ENCODE measurements at places on chromosomes 16 and 17.
A peak's percentile ranks its signal among the peaks of the same experiment; 100 is the strongest.

GRCh38 chr17:44557651-44558285 lies 484 bp downstream of the FZD2 start:
- peak; percentile 71 for DNase-seq

- peak; percentile 89 for DNase-seq
Measured at GRCh38 chr17:63697341-63698286, 2.3 kb downstream of the LIMD2 start.

GRCh38 chr16:10838621-10839278 lies 20.2 kb upstream of the TVP23A start:
- no peak for DNase-seq

DNA sequence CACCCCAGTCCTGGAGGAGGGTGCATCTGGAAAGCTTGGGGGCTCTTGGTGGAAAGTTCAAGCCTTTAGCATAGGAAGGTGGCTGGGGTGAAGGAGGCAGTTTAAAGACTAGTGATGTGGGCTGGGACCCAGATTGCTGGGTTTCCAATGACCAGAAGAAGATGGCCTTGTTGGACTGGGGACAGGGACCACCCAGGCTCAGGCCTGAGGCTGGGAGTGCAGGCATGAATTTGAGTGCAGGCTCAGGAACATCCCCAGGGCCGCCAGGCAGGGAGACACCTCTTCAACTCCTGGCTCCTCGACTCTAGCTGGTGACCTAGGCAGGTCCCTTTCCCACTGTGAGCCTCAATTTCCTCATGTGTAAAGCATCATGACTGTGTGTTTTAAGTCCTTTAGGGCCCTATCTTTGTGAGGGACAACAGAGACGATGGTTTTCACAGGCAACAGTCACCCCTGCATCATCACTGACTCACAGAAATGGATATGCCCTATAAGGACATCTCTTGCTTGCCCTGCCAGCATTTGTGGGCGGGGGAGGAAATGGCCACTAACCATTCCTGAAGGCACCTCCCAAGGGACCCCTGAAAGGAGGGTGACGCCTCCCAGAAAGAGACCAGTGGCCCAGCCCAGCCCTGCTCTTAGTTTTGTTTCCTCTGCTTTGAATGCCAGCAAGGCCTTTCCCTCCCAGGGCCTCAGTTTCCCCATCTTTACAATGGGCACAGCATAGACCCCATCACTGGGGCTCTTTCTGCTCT lies 11.1 kb downstream of the NLRC5 start:
- DNase-seq, result peak; percentile 83

- DNase-seq, result no peak
Measured at GRCh38 chr17:36920032-36921005, 17.0 kb upstream of the LHX1 start.

GRCh38 chr17:76139801-76140660 lies 1.0 kb downstream of the FOXJ1 start:
- DNase-seq, result peak; percentile 78

- DNase-seq, result no peak
Measured at GRCh38 chr16:3256146-3256865, at the start of gene MEFV. MEFV (minus strand) TSS chr16:3256633; CDS start chr16:3256587, 46 bp downstream.

- DNase-seq, result peak; percentile 70
Measured at GRCh38 chr17:49715717-49716279, 8.0 kb upstream of the SLC35B1 start.

- DNase-seq, result no peak
Measured at GRCh38 chr17:55571095-55571494, 59.8 kb upstream of the SMIM36 start.

DNA sequence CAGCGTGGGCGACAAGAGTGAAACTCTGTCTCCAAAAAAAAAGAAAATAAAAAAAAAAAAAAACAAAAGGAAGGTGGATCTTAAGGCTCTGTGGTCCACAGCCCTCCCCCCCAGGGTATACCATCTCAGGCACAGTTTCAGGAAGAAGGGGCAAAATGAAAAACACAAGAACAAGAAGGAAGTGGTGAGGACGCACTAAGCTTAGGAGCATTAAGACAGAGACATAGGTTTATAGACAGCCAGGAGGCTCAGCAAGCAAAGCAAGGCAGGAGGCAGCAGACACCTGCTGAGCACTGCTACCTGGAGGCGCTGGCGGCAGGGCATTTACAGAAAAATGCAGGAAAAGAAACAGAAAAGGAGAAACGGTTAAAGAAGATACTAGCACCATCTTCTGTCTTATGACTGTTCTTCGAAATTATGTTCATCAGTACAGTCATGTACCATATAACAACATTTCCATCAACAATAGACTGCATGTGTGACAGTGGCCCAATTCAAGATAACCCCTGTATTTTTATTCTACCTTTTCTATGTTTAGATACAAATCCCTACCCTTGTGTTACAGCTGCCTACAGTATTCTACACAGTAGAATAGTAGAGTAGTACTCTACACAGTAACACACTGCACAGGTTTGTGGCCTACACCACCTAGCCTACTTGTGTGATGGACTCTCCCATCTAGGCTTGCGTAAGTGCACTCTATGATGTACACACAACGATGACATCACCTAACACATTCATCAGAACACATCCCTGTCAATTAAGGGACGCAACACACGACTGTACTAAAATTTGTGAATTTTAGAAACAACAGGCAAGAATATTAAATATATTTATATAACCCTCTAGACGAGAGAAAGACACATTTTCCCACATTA lies 62.5 kb downstream of the XPO6 start:
- no peak for DNase-seq

DNA sequence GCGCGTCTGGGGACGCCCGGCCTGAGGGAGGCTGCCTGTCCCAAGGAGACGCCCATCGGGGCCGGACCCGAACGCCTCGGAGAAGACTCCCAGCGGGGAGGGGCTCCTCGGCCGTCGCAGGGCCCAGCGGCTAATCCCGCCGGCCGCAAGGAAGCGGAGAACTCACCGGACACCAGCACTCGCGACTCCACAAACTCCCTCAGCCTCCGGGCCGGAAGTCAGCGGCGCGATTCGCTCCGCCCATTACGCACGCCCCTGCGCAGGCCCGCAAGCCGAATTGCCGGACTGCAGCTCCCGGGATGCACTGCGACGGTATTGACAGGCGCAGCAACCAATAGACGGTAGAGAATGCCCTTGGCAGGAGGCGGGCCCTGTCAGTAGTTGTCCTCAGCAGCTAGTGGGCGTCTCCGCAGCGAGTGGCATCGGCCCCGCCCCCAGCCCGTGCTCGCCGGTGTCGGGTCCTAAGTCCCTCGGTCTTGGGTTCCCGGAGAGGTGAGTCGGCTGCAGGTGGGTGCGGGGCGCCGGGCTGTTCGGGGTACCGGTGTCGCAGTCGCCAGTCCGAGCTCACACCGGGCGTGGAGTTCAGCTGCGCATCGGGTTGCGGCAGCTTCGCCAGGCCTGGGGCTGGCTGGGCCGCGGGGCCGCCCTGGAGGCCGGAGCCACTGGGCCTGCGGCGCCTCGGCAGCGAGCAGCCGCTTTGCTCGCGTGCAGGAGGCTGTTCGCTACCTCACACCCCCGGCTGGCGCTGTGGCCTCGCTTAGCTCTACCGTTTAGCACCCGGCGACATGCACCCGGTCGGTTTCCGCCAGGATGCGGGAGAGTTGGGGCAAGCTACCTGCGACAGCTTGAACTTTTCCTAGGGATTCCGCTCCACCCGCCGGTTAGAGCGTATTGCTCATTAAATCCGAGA lies at the start of the genes ZNF174 and ZSCAN32:
ZNF174 (plus strand) TSS at position 437 of the 910 bp plus-strand sequence. CDS start 790 bp downstream, outside the sequence.
ZSCAN32 (minus strand) TSS at position 226 of the 910 bp plus-strand sequence. CDS start 3,447 bp downstream, outside the sequence.
- peak; percentile 99 for DNase-seq

DNA sequence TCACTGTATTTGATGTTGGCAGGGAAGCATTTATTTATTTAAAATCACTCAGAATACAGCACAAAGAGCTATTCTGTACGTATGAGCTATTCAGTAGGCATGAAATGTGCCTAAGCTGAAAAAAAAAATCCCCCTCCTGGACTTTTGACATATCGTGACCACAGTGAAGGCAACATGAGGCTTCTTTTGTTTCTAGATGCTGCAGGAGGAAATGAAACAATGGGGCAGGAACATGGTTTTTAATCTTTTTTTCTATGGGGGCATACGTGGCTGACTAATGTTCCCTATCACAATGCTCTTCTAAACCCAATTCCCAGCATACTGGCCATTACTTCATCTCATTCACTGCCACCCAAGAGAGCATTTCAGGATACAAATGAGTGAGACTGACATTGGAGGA lies 191.0 kb upstream of the PMFBP1 start:
- no peak for DNase-seq

DNA sequence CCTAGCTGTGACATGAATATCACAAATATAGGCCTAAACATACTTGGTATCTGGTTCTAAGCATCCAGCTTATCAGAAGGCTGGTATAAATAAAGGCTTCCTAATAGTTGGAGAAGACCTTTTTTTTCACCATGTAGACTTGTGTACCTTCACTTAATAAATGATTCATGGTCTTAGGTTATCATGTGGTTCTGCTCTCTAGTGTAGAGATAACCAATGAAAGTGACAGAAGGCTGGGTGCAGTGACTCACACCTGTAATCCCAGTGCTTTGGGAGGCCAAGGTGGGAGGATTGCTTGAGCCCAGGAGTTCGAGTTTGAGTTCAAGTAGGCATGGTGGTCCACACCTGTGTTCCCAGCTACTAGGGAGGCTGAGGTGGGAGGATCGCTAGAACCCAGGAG lies 3.1 kb downstream of the DDX19A start:
- no peak for DNase-seq

- DNase-seq, result no peak
Measured at GRCh38 chr17:9218911-9219310, 197.6 kb downstream of the NTN1 start.

GRCh38 chr16:16150117-16150877 lies 73.0 kb downstream of the ABCC6 start:
- no peak for DNase-seq

DNA sequence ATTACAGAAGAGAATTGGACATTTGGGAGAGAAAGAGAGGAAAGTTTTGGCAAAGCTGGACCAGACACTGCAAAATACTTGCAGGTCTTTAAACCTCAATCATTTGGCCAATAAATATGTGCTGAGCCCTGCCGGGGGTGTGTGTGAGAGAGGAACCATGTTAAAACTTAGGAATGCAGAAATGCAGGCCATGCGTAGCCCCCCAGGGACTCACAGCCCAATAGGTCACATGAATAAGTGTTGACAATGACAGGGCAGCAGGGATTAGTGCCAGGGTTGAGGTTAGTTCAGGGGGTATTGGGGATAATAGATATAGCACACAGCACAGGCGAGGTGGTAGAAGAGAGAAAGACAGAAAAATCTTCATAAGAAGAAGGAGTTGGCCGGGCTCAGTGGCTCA lies 113.3 kb upstream of the ADAMTS18 start:
- DNase-seq, result no peak

DNA sequence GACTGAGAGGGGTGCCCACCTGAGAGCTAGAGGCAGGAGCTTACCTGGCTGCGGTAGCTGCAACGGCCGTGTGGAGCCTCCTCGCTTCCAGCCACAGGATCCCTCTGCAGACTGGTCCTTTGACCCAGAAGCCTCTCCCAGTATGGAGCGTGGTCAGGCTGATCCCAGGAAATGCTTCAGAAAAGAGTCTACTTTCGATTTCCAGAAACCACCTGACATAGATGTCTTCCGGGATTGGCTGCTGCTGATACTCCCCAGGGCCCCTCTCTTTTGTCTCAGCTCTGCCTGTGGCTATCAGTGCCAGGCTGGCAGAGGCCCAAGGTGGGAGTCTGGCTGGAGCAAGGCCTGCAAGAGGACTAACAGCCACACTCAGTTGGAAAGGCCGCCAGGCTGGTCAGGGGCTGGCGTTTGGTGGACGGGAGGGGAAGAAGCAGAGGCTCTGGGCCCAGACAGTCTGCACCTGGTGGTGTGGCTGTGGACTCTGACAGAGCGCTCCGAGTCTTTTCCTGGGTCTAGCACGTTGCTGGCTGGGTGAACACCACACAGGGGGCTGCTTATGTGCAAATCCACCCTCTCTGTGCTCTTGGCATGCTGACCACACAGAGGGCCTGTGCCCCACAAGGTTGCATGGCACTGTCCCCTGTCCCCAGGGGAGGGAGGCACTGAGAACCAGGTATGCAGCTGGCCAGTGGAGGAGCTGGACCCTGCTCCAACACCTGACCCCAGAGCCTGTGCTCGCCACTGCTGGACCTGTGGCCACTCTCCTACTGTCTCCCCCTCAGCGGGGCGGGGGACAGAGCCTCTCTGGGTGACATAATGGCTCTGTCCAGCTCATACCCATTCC lies at the start of gene LGALS3BP:
LGALS3BP (minus strand) TSS at position 144 of the 844 bp plus-strand sequence. CDS start 2,732 bp downstream, outside the sequence.
- DNase-seq, result peak; percentile 64

GRCh38 chr17:74633326-74633725 lies 9.8 kb upstream of the CD300E start:
- no peak for DNase-seq

DNA sequence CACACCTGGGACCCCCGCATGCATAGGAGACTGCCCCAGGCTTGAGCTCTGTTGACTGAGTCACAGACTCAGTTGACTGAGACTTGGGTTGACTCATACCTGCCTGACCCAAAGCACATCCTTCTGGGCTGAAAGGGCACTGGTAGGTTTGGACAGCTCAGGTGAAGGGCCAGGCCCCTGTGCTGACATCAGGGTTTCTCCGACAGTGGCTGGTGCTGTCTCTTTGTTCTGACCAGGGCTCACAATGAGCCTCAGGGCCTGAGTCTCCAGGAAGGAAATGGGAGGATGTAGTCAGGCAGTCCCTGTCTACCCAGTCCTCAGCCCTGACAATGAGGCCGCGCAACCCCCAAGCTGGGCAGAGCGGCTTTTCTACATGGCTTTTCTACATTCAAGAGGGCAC lies 6.5 kb downstream of the SPNS2 start:
- no peak for DNase-seq

GRCh38 chr17:7888184-7888920 lies at the start of gene CHD3:
CHD3 (plus strand) TSS chr17:7888789; CDS start chr17:7889001, 212 bp downstream.
- peak; percentile 81 for DNase-seq

- DNase-seq, result no peak
Measured at GRCh38 chr16:66610111-66610820, 5.8 kb downstream of the CMTM3 start.

DNA sequence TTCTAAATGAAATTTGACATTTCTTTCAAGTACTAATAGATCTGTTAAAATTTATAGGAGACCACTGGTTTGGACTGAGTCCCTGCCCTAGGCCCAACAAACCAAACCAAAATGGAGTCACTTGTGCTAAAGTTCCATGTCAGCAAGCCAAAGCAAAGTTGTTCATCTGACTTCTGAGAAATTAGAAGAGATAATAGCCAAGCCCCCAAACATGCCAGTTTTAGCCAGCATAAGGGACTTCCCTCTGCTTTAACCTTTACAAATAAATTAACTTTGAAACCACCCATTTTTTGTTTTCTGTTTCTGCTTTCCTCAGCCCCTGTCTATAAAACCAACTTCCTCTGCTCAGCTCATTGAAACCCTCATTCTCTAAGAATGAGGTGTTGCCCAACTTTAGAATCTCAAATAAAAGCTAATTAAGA lies 18.9 kb downstream of the CDR2 start:
- no peak for DNase-seq

DNA sequence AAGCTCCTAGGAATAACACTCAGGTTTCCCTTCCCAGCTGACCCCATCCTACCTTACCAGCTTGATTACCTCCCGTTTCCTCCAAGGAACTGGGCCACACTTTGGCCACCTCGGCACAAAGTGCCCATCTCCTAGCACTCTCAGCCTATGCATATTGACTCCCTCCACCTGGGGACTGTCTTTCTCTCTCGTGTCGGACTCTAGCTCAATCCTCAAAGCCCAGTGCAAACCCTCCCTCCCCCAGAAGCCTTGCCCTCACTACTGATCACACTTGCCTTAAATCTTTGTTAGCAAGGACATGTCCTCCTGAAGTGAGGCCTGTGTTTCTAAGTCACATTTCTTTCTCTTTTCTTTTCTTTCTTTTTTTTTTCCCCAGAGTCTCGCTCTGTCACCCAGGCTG lies 2.6 kb upstream of the RAB26 start:
- DNase-seq, result no peak

Measured in activated CD8-positive, alpha-beta memory T cell treated with anti-CD3 and anti-CD28 coated beads for 24 hours (primary cell).